H9 (cell line): ENCODE measurements at places on chromosomes 12 and 14. TPM values are rescaled to one million over a fixed set of nuclear protein-coding genes. Genes with fewer than 3 reads are reported as not detected.
A peak's percentile ranks its signal among the peaks of the same experiment; 100 is the strongest.

Gene TAS2R8
- not detected in 2 replicates for total RNA-seq

Gene PLEKHG7
- total RNA-seq: not detected in 2 replicates

Gene MMP17
- 14.8 and 16.0 TPM in 2 replicates for total RNA-seq

Gene CCDC177
- total RNA-seq: 6.1 and 6.2 TPM in 2 replicates

DNA sequence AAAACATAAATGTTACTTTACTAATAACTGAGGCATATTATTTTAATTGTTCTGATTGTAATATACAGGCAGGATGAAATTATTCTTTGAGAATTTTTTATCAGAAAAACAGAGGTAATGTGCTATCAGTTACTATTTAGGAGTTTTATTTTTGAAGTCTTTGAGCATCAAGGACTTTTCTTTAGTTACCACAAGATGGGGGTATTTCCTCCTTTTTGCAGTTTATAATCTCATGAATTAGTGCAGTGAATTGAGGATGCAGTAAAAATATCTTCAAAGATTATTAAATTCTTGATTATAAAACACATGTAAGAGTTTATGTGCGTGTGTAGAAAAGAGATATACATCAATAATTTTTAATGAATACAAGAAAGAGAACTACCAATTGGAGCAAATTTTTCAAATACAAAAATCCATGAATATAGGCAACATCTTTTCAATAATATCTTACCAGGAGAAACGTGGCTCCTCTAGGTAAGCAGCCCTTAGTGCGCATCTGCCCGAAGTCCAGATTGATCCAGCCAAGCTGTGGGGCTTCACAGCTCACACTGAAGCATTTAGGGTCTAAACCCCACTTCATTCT is 71.6 kb downstream of the ERGIC2 start:
- no peak for DNase-seq

DNA sequence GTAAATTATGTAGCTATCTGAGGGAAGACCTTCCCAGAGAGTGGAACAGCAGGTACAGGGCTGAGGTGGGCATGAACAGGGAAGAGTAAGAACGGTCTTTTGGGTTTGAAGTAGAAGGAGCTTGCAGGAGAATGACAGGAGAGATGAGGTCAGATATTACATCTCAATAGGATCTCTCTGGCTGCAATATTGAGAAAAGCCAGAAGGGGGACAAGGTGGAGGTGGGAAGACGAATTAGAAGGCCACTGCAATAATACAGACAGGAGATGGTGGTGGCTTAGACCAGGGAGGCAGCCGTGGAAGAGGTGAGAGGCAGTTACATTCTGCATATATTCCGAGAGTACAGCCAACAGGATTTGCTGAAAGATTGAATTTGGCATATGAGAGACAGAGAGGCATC is 310.2 kb downstream of the APAF1 start:
- peak; percentile 69 for DNase-seq

GRCh38 chr12:106109168-106109910 is 29.4 kb downstream of the NUAK1 start:
- no peak for DNase-seq
